ENCODE measurements at places on chromosomes 4 and X.

DNA sequence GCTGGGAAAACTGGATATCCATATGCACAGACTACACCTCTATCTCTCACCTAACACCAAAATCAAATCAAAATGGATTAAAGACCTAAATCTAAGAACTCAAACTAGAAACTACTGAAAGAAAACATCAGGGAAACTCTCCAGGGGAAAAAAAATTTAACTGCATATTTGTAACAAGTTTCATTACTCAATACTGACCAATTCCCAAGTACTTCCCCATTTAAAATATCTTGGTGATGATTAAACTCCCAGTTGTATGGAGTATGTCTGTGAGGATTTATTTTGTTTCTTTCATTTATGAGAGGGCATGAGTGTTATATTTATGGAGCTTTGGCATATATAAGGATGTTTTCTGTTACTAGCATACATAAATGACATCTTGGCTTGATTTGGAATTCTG is 112.3 kb upstream of the IL15 start:
- DNase-seq = no peak

DNA sequence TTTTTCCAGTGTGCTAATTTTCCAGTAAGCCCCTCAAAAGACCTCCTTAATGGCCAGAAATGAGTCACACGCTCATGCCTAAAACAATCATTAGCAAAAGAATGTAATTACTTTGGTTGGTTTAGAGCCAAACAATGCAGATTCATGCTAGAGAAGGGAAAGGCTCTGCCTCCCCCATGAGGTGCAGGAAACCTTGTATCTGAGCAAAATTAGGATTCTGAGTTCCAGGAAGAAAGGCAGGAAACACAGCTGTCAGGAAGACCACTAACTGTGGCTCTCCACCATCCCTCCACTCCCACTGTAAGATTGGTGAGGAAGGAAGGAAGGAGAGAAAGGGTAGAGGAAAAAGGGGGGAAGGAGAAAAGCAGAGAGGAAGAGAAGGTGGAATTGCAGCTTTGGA is 104.9 kb upstream of the DHX15 start:
- DNase-seq = no peak

DNA sequence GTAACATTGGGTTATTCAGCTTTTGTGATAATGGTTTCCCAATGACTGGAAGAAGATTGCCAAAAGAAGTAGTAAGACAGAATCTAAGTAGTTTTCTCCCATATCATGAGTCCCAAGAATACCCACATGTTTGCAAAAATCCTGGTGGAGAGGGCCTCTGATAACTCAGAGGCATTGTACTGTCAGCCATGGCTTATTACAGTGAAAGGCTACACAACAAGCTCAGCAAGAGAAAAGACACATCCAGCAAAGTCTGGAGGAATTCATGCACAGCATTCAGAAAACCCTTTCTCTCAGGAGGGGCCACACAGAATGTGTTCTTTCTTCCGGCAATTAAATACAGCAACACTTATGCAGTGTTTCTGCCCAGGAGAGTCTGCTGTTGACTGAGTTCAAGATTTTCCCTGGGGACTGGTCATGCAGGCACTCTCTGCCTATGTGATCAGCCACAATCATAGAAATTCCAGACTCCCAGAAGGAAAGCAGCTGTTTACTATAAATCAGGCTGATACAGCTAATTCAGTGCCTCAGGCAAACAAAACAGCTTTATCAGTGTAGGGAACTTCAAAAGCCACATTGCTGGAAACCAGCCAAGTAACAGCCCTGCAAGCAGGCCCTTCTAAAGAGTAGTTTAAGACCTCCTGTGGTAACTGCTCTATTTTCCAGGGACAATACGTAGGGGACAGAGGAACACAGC is 937.1 kb downstream of the CCSER1 start:
- DNase-seq = no peak

DNA sequence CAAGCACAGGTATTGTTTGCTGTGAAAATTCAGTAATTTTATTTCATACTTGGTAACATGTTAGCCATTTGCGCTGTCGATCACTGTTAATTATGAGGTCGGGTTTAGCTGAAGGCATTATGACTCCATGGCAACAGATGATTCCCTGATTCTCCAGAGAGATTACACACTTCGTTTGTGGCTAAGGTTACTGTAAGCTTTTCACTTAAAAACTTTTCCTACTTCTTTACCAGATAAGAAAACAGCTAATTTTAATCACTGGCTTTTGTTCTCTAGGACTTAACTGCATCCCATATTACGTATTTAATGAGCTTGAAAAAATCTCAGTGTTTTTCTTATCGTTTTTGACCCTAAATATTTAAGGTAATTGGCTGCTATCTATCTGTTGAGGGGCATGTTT is 2.1 kb downstream of the GSTCD start:
- DNase-seq = no peak

- no peak for DNase-seq
These were observed 32.1 kb downstream of the SEPTIN11 start for GRCh38 chr4:76981644-76982043.

DNA sequence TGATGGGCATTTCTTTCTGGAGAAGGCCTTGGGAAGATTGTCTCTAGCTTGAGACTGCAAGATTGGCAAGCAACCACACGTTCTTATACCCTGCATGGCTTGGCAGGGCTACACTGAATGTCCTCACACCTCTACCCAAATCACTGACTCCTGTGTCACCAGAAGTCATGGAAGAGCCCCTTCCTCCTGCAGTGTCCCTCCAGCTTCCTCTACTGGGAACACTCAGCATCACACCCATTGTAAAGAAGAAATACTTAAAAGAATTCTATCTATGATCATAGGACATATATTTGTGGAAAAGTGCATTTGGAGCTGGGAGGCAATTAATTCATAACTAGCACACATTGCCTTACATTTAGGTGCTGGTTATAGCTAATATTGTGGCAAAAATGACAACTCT is 113.1 kb downstream of the CCSER1 start:
- DNase-seq = no peak

GRCh38 chr4:131426023-131426758 is 1722.9 kb upstream of the PCDH10 start:
- DNase-seq = no peak

DNA sequence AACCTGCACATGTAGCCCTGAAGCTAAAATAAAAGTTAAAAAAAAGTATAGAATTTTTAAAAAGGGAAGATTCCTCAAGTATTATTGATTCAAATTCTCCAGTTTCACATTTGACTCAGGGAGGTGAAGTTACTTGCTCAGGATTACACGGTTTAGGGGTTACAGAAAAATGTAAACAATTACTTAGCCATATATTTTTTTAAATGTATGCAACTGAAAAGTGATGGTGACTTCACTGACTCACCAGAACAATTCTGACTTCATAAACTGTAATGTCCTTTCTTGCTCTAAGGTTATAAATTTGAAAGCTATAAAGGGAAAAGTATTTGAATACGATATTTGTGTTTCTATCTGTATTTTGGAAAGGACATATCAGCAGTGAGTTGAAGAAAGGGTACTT is 371.2 kb downstream of the SPRY1 start:
- DNase-seq = no peak

DNA sequence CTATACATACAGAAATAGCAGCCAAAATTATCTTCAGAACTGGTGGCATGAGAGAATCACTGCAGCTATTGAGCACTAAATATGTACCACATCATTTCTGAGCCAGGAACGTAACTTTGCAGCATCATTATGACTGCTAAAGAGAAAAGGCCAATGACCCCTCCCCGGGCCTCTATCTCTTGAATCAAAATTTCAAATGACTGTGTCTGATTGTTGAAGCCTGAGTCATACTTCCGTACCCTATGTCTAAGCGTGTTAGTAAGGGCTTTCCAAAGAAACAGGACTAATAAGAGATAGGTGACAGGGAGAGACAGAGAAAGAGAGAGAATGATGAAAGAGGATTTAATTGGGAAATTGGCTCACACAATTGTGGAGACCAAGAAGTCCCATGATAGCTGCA is 445.5 kb upstream of the SPANXN1 start:
- DNase-seq = no peak

- no peak for DNase-seq
These were observed 227.5 kb downstream of the PAPSS1 start for GRCh38 chr4:107492566-107492965.

GRCh38 chr4:137635108-137635507 is 102.8 kb upstream of the PCDH18 start:
- no peak for DNase-seq

DNA sequence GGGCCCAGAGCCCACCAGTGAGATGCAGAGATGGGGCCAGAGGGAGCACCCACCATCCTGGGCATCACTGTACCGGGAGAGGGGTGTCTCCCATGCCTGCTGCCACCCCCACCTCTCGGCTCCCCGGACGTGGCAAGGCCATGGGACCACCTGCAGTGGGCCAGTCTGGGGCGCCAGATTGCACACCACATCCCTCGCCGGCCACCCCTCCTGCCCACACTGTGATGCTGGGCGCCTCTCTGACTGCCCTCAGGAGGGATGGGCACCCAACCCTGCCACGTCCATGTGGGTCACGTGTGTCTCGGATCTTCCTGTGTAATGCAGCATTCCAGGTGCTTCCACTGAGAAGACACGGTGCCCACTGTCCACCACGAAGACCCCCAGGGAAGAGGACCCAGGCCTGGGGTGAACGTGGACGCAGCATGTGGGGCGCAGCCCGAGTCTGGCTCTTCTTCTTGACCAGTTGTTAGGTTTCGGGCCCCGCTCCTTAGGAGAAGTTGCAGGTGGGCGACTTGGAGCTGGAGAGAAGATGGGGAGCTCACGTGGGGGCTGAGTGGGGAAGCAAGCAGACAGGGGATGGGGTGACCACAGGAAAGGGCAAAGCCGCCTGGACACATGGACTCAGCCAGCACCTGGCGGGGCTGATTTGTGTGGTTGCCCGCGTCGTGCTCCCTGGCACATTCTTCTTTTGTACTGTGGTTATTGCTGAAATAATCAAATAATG is 47.7 kb downstream of the ZFYVE28 start:
- no peak for DNase-seq

GRCh38 chr4:18869166-18869565 is 847.6 kb upstream of the LCORL start:
- DNase-seq = no peak

GRCh38 chrX:2451501-2452316 is 49.1 kb downstream of the DHRSX start:
- DNase-seq = no peak

DNA sequence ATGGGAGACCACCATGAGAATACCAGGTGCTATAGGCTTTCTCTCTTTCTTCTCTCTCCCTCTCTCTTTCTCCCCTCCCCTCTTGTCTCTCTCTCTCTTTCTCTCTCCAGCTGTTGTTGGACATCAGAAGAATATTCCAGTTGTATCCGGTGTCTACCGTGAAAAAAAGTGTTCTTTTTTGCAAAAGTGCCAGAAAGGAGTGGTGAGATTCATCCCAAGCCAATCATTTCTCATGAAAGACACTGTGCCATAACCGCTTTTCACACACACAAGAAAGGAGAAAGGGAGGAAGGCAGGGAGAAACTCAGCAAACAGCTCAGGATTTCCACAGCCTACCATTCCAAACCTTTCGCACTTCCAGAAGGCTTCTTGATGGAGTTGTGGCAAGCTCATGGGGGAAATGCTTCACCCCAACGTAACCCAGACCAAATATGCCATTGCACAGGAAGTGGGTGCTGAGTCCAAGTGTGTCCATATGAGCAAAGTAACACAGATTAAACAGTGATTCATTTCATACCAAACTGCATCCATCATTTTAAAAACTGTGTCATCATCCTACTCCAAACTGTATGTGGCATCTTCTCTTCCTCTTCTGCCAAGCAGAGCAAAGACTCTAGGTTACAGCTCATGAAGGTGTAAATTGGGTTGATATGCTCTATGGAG is 224.0 kb downstream of the APBB2 start:
- no peak for DNase-seq

GRCh38 chr4:127643791-127644190 is 11.0 kb downstream of the INTU start:
- DNase-seq = no peak

DNA sequence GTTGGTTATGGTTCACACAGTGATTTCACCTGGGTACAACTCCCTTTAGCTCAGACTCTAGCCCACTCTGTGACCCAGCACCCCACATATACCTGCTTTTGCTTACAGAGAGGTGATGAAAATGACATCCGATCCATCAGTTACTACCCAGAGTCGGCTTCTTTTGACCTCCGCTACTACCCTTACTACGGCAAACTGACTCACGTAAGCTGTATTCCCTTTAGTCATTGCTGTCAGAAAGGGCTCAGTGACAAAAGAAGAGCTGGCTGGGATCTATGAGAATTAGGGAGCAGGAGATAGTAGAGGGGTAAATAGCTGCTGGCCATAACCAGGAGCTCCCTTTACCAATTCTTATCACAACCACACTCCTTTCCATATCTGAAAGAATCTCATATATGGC is 16.7 kb downstream of the ATP1B4 start:
- DNase-seq = no peak

DNA sequence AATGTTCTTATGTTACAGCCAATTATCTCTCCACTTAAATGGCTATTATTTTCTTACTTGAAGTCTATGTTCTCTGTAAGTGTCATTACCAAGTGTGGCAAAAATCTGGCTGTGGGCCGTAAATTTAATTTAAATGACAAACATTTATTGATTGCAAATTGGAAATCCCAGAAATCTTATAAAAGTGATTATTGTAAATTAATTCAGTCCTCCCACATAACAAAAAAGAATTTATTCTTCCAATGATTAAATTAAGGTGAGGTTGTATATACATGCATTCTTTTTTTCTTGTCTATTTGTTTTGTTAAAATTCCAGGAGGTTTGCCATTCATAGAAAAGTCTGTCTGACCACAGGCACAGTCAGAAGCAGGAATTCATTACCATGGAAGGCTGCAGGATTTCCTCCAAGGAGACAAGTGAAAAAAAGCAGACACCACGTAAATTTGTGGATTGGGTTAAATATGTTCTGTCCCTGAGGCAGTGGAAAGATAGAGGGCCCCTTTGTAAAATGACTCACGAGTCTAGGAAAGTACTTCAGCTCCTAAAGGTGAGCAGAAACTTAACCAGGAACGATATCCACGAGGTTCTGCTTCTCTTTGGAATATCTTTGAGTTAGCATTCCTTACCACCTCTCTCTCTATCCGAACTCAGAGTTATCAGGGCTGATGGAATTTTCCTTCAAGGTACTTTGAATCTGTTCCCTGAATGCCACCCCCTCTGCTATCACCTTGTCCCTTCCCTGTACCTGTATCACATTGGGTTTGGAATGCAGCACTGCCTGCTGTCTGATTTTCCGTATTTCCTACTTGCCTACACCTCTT is 10.7 kb downstream of the PPARGC1A start:
- DNase-seq = no peak

DNA sequence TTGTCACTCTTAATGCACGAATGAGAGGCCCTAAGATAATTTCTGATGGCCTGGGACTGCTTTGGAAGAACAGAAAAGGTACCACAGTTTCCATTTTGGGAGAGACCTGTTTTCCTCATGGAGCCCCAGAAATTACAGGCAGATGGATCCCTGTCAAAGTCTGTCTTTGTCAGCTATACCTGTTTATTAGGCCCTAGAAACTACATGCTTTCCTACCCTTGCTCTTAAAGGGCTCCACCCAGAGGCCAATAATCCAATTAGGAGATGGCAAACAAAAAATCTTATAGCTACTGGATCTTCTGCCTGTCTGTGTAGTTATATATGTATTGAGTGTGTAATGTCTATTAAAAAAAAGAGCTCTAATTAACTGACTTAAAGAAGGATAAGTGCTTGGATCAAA is 141.3 kb downstream of the NR3C2 start:
- no peak for DNase-seq

- no peak for DNase-seq
These were observed 18.1 kb upstream of the PAGE5 start for GRCh38 chrX:55201930-55202579.

GRCh38 chrX:129360175-129360574 is 163.1 kb downstream of the SMARCA1 start:
- DNase-seq = no peak
